ENCODE measurements at places on chromosomes 3 and 15.

DNA sequence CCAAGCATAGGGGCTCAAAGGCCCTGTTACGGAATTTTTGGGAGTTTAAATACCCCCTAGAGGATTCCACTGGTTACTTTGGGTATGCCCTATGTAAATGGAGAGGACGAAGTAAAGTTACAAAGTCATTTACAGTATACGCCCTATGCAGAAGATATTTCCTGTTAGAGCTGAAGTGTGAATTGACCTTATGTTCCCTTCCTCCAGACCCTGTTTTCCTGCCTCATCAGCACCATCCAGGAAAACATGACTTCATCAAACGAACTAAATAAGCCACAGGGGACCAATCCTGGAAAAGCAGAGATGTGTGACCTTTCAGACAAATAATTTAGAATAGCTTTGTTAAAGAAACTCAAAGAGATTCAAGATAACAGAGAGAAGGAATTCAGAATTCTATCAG, 177.4 kb downstream of the SQOR start:
- no peak for DNase-seq

- DNase-seq, result no peak
Observed at GRCh38 chr15:57025264-57025926, 107.0 kb downstream of the TCF12 start.

DNA sequence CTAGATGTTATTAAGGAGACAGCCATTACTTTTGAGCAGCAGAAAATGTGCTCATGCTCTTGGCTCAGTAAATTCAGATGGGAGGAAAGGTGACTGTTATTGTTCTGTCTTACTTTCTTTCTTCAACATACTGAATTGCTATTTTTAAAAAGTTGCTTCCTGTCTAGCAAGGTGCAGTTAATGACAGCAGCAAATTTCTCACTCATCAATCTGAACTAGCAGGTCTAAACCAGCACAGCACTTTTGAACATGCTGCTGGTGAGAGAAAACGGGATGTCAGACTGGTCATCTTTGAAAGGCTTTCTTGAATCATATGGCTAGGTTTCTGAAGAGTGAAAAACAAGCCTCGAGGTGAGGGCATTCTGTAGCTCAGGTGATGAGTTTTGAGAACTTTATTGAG, 384.7 kb downstream of the MFSD1 start:
- DNase-seq, result no peak

GRCh38 chr15:100710222-100710621, 107.8 kb downstream of the ASB7 start:
- DNase-seq, result no peak

GRCh38 chr15:93088200-93088980, 621 bp downstream of the RGMA start:
- no peak for DNase-seq

DNA sequence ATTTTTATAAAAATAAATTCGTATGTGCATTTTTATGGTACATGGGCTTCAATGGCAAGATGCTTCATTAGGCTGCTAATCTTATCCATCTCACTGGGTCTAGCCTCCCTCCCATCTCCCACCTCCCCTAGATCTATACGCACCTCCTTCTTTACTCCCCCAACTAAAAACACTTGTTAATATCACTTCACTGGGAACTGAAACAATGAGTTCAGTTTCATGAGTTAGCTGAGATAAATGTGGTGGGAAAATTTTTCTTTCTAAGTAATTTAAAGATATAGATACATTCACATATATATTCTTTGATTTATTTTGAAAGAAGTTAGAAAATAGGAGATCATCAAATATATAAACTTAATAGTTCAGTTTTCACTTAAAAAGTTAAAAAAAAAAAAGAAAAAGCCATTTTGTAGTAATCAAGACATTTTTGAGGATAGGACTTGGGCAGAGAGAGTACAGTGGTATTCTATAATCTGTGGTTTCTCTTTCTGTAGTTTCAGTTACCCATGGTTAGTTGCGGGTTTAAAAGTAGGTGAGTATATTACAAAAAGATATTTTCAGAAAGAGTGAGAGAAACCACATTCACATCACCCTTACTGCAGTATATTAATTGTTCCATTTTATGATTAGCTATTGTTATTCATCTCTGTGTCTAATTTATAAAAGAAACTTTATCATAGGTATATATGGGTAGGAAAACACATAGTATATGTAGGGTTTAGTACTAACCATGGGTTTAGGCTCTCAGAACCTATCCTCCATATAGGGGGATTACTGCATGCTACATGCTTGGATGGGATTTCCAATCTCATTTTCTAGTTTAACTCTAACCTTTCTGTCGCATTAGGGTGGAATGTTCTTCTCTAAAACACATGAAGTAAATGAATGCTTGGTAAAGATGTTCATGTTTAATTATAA, 316.0 kb upstream of the CBLB start:
- DNase-seq, result no peak

- DNase-seq, result no peak
Observed at GRCh38 chr3:106566277-106566676, 697.5 kb upstream of the CBLB start.

GRCh38 chr15:60373745-60374144, 24.0 kb downstream of the ANXA2 start:
- no peak for DNase-seq

- DNase-seq, result peak; percentile 27
Observed at GRCh38 chr15:29268706-29269484, 727 bp downstream of the NSMCE3 start.

DNA sequence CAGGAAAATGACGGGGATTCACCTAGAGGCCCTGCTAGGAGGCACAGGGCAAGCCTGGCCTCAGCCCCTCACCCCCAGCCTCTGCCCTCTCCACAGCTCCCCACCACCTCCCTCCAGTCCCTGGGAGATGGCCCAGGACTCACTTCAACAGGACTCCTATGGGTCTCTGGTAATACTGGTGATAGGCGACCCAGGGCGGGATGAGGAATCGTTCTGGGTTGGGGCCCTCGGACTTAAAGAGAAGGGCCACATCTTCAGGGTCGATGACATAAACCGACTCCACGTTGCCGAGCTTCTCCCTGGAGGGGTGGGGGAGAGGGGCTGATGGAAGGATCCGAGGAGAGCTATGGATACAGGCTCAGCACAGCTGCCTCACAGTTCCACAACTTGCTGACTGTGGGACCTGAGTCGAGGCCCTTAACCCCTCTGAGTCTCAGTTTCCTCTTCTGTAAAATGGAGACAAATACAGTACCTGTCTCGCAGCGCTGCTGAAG, 19.6 kb downstream of the CYP11A1 start:
- DNase-seq, result no peak
